ENCODE measurements at places on chromosomes 13 and 19.

- no peak for DNase-seq
Observed at GRCh38 chr19:1699998-1700732, 47.8 kb upstream of the TCF3 start.

- no peak for DNase-seq
Observed at GRCh38 chr13:111856571-111856970, 210.4 kb upstream of the SOX1 start.

GRCh38 chr13:29993196-29993595, 142.8 kb upstream of the UBL3 start:
- DNase-seq: no peak

- DNase-seq: no peak
Observed at GRCh38 chr13:112113851-112114250, 46.9 kb downstream of the SOX1 start.

DNA sequence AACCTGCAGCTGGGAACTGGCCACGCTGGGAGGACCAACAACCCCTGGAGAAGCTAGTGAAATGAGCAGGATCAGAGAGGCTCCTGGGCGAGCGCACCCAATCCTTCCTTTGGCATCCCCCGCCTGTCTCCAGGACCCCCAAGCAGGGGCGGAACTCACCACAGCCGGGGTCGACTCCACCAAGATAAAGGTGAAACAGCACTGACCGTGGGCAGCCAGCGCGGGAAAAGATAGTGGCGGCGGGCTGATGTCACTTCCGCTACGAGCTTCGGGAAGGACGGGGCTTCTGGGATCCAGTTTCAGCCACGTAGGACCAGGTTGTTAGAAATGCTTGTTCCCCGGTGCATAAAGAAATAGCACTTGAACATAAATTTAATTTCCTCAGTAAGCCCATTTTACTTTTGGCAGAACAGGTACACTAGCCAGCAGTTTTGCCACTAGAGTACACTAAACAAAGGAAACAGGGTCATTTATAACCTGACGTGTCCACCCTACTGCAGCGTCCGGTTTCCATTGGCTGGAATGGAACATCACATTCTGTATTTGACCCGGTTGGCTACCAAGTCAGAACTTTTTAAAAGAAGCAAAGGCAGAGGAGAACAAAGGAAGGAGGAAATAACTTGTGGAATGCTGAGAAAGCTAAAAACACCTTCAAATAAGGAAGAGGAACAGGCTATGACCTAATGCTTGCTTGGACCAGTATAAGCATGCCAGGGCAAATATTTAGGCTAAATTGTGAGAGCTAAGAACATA, 25.5 kb upstream of the ZNF562 start:
- no peak for DNase-seq

DNA sequence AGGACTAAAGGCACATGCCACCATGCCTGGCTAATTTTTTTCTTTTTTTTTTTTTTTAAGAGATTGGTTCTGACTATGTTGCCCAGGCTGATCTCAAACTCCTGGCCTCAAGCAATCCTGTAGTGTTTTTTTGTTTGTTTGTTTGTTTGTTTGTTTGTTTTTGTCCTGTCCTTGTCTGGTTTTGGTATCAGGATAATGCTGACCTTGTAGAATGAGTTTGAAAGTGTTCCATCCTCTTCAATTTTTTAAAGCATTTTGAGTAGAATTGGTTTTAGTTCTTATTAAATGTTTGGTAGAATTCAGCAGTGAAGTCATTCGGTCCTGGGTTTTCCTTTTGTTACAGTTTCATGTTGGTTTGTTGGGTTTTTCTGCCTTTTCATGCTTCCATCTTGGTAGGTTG, 19.2 kb downstream of the CEACAM4 start:
- DNase-seq: no peak

- no peak for DNase-seq
Observed at GRCh38 chr13:79258489-79258888, 147.6 kb downstream of the RBM26 start.

GRCh38 chr13:99505814-99506269, 4.6 kb downstream of the TM9SF2 start:
- DNase-seq: no peak

- no peak for DNase-seq
Observed at GRCh38 chr19:49064768-49065611, at the start of gene NTF4. Gene NTF4 (minus strand): TSS chr19:49064818. CDS start chr19:49061997, 2,821 bp downstream.

- DNase-seq: no peak
Observed at GRCh38 chr19:49851456-49852259, 699 bp downstream of the PTOV1 start.

DNA sequence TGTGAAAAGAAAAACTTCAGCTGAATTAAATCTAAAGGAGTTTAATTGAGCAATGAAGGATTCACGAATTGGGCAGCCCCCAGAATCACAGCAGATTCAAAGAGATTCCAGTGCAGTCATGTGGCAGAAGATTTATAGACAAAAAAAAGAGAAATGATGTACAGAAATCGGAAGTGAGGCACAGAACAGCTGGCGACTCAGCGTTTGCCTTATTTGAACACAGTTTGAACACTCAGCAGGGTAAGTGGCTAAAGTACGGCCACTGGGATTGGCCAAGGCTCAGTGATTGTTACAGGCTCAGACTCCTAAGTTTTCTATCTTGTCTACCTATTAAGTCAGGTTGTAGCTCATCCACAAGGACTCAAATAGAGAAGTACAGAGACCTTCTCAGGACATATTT, 11.6 kb upstream of the CFAP97D2 start:
- DNase-seq: no peak

GRCh38 chr13:30128591-30128990, 178.8 kb downstream of the KATNAL1 start:
- DNase-seq: no peak

- DNase-seq: no peak
Observed at GRCh38 chr13:64130171-64130570, 2714.5 kb upstream of the PCDH20 start.

GRCh38 chr13:108278466-108278865, 8.9 kb downstream of the TNFSF13B start:
- DNase-seq: no peak

DNA sequence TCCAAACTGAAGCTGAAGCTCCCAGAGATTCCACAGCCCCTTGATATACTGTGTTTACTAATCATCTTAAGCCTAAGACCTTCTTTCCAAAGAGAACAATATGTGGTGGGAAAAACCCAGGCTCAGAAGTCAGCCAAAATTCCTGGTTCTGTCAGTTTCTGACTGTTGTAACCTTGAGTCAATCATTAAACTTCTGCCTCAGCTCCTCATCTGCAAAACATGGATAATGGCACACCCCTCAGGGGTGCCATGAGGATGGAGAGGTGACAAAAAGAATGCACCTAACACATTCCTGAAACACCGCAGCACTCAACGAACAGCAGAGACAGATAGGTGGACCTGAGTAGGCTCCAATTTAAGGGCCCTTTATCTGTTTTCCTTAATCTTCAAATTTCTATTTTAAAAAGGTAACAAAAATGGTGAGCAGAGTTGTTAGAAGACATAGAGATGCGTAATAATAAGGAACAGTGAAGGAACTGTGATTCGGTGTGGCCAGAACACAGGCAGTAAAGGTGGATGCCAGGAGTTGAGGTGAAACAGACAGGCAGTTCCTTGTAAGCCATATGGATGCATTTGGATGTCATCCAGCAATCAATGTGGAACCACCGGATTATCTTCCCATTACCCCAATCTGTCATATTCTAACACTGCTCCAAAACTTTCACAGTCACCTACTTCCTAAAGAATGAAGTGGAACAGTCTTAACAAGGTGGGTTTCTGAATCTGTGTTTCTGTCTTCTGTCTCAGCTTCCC, 56.6 kb upstream of the DOCK9 start:
- no peak for DNase-seq

DNA sequence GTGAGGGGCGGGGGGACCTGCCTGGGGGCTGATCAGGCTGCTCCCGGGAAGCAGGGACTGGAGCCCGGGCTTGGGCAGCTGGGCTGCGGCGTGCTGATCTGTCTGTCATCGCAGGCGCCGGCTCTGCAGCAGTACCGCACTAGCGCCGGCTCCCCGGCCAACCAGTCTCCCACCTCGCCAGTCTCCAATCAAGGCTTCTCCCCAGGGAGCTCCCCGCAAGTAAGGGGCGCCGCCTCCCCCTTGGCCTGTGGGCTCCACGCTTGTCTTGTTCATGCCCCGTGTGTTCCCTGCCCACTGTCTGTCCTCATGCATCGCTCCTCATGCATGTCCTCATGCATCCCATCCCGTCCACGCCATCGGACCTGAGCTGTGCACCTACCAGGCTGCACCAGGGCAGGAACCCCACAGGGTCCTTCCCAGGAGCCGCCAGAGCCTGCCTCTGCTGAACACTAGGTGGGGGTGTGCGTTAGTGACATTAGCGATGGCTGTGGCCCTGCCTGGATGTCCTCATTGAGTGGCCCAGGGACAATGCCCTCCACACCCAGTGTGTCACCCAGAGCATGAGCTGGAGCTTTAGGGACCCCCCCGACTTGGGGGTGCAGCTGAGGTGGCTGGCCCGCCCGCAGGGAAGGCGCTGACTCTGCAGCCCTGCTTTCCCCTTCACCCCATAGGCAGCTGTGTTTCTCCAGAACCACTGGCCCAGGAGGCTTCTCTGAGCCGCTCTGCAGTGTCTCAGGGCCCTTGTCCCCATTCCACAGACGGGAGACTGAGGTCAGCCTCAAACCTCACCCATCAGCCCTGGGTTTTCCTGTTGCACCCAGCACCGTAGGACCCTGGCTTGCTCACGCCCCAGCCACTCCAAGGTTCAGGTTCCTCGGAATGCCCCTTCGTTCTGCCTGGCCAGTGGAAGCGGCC, 19.5 kb downstream of the COMP start:
- no peak for DNase-seq

DNA sequence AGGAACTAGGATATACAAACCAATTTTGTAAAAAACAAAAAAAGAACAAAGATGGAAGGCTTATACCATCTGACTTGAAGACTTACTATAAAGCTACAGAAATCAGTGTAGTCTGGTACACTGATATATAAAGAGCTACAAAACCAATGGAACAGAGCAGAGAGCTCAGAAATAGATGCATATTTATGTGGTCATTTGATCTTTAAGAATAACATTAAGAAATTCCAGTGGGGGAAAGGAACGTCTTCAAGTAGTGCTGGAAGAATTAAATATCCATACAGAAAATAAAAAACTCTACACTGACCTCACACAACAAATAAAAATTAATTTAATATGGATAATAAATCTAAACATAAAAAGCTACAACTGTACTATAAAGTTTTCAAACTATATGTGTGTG, 317.0 kb downstream of the ENOX1 start:
- no peak for DNase-seq

DNA sequence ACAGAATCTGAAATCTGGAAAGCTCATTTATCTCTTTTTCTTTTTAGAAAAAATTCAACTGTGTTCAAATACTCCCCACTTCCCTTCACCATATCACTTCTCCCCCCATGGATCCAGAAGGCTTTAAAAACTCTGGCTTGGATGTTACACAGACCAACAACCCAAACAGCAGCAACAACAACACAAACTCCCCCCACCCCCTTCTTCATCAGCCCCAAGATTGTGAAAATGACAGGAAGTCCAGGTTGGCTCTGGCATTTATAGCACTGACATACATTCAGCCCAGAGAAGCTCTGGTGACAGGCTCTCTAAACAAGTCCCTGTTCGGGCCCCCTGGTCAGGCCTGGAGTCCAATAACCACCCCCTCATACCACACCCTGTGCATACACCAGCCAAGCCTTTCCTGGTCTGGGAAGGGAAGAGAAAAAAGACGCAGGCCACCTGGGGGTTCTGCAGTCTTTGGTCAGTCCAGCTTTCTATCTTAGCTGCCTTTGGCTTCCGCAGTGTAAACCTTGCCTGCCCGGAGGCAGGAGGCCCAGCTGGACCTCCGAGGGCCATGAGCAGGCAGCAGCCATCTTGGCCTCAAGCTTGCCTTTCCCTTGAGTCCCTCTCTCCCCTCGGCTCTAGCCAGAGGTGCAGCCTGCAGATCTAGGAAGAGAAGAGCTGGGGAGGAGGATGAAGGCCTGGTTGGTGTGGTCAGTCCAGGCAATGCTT, 6.8 kb downstream of the CDX2 start:
- no peak for DNase-seq

- DNase-seq: no peak
Observed at GRCh38 chr19:7545904-7546303, 10.4 kb downstream of the PNPLA6 start.

GRCh38 chr19:56946159-56946558, 105.6 kb upstream of the PEG3 start:
- no peak for DNase-seq

DNA sequence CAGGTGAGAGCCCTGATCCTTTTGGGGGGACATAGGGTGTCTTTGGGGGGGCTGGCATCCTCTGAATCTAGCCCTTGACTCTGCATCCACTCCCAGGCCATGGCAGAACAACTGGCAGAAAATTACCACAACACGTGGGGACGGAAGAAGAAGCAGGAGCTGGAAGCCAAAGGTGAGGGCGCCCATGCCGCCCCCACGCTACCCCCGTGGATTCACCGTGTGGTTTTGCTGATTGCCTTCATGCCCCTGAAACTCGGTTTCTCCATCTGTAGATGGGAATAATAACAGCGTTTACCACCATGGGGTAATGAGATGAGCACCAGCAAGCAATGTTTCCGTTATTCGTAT, 72.9 kb downstream of the RYR1 start:
- no peak for DNase-seq

DNA sequence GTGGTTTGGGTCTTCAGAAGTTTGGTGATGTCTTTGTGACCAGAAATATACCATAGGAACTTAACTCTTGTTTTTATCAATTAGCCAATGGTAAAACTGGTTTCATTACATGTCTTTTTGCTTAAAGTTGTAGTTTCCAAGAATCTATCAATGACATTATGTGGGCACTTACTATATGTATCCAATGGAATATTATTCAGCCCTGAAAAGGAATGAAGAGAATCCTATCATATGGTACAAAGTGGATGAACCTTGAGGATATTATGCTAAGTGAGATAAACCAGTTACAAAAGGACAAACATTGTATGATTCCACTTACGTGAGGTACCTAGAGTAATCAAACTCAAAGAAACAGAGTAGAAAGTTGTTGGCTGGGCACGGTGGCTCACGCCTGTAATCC, 26.4 kb downstream of the RCBTB1 start:
- no peak for DNase-seq

DNA sequence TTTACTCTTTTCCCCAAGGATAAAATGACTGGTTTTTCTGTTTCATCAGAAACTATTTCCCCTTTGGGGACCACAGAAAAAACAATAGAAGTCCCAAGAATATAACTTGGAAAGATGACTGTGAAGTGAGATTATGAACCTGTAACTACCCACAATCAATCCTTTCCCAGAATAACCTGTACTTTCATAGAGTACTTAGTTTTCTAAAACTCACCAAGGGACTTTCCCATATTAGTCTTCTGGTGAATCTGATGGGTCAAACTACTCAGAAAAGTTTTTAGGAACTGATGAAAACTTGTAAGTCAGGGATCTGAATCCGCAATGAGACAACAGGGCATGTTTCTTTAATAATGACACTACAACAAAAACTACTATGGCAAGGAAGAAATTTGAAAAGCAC, 62.6 kb downstream of the STK24 start:
- no peak for DNase-seq

- no peak for DNase-seq
Observed at GRCh38 chr13:99980824-99981734, 505 bp upstream of the ZIC2 start.
